Fibroblast of skin of scalp (primary cell): ENCODE measurements at places on chromosomes 3 and 15.

GRCh38 chr3:46318207-46318927 lies 35.5 kb upstream of the CCR2 start:
- no peak for DNase-seq

DNA sequence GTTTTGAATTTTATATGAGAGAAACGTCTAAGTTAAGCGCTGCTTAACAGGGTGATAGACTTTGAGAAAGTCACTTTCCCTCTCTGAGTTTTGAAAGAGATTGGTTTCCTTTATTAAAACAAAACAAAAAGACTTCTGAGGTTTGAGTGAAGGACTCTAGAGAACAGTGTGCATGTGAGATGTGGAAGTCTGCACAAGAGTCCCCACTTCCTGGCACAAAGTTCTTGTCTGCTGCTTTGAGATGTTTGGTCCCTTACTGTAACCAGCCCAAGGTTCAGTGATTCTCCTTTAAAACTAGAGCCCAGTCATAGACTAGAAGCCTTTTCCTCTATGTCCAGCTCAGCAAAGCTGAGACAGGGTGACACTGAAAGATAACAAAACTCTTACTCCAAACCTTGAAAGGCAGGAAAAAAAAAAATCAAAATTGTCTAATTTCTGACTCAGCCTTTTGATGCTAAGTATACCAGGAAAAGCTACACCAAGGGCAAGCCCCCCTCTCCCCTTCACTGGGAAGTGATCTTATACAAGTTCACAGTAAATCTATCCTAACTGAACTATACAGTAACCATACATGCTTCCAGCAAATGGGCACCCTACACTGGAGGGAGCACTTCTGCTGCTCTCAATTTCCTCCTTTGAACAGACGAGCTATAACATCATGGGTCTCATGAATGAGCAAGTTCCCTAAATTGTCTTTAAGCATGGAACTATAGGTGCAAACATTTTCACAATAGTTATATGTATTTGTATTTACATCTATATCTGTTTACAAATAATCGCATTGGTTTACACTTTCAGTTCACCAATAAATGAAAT lies 2.3 kb downstream of the POPDC2 start:
- no peak for DNase-seq

GRCh38 chr3:7659079-7659478 lies 798.2 kb downstream of the GRM7 start:
- DNase-seq: no peak

DNA sequence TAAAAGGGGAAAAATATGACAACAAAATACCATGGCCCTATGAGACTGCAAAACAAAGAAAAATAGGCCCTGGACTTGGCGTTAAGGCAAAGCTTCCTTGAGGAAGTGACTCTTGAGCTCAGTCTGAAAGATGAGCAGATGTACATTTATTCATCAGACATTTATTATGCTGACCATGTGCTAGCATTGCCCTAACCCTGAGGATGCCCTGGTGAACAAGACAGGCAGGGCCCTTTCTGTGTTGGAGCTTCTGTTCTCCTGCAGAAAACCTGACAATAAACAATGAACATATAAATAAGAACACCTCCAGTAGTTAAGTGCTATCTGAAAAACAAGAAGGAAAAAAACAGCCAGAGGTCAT lies 12.4 kb downstream of the TF start:
- DNase-seq: no peak

DNA sequence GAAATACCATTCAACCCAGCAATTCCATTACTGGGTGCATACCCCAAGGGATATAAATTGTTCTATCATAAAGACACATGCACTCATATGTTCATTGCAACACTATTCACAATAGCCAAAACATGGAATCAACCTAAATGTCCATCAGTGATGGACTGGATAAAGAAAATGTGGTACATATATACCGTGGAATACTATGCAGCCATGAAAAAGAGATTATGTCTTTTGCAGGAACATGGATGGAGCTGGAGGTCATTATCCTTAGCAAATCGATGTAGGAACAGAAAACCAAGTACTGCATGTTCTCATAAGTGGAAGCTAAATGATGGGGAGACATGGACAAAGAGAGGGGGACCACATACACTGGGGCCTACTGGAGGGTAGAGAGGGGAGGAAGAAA lies 5.5 kb upstream of the MYRIP start:
- no peak for DNase-seq

DNA sequence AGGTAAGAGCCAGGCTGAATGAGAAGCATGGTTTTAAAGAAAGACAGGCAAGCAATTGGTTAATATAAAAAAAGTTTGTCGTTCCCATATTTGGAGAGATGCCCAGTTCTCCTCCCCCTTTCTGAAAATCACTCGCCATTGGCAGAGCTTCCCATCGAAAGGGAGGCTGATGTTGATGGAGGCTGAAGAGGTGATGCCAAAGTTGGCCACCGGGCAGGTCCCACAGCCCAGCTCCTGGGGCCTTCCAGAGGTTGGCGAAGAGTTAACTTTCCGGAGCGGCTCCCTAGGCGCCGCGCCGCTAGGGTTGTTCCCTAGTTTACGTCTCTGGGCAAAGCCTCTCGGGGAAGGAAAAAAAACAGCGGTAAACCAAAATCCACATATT lies 793 bp downstream of the PCOLCE2 start:
- peak; percentile 43 for DNase-seq

DNA sequence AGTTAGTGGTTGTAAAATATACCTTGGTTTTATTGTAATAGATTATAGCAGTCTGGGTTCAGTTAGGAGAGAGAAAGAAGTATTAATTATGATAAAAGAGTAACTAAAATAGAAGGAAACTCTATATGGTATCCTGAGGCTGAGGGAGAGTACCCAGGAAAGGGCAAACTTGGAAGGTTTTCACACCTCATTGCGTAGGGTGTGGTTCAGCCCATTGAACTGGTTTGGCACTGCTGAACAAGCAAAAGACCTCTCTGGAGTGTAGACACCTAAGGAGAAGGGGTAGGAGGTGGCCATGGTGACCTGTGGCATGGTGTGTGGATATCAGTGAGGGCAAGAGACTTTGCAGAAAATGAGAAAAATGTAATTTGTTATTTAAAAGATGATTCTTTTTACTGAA lies 63.5 kb downstream of the STT3B start:
- no peak for DNase-seq

DNA sequence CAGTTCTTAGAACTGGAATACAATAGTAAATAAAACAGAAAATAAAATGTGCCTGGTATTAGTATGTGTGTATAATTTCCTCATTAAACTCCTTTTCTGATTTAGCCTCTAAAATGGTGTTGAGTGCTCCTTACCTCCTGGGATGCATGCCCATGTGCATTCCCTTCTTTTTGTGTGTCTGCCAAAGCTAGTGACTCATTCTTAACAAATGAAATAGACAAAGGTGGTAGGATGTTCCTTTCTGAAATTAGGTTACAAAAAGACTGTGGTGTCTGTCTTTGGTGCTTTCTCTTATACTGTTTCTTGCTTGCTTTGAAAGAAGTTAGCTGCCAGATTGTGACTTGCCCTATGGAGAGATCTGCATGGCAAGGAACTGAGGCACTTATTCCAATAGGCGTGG lies 623.7 kb downstream of the GRM7 start:
- no peak for DNase-seq

DNA sequence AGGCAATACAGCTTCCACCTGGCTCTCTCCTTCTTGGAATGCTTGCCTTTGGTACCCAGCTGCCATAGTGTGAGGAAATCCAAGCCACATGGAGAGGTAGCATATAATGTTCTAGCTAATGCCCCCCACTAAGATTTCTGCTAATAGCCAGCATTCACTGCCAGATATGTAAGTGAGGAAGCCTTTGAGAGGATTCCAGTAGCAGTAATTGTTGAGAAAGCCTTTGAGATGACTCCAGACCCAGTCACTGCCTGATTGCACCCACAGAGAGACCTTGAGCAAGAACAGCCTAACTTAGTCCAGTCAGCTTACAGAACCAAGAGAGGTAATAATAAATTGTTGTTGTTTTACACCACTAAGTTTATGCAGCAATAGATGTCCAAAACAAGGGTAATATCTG lies 63.1 kb downstream of the STRIT1 start:
- DNase-seq: peak; percentile 45

GRCh38 chr15:52178765-52179164 lies 12.4 kb downstream of the GNB5 start:
- DNase-seq: no peak

DNA sequence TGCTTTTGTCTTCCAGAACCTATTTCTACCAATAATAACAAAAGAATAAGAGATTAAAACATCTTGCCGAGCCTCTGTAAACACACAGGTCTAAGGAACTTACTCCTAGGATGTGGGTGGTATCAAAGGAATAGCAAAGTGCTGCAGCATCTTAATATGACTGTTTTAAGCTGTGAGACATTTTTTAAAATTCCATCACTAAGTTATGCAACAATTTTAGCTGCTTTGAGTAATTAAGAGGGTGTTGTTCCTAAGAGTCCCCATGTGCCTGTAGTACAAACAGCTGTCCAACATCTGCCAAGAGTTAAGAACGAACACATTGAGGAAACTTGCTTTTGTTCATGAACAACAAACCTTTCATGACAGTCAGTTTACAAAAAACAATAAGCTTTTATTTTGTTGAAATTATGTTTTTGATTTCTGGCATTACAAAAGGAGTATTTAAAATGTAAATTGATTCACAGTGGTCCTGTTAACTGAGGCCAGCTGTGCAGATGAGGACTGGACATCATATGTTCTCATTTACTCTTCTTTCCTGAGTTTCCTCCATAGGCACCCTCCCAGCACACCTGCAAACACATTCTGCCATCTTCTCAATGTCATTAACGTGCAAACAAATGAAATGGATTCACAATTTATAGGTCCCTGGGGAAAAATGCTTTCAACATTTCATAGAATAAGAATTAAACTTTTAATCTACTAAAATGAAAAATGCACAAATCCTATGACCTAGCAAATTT lies 337.3 kb upstream of the ARHGEF26 start:
- no peak for DNase-seq

DNA sequence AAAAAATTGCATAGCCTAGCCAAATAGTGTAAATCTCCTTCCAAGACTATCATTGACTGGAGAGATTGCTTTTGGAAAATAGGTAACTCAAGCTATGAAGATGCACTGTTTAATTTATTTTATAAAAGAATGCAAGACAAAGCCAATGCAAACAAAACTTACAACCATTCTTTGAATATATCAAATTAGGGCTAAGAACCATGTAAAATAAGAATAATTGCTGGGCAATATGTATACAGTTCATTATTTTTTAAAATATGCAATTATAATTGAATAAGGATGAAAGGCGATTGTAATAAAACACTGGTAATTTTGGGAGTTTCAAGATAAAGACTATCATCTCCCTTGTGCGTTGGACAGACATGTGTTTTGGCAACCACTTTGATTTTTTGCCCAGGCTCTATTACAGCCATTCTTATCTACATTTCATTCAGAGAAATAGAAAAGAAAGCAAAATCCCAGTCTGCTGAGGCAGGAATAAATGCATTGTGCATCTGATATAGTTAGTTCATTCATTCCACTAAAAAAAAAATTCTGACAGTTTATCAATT lies 242.3 kb upstream of the ROBO1 start:
- DNase-seq: no peak

DNA sequence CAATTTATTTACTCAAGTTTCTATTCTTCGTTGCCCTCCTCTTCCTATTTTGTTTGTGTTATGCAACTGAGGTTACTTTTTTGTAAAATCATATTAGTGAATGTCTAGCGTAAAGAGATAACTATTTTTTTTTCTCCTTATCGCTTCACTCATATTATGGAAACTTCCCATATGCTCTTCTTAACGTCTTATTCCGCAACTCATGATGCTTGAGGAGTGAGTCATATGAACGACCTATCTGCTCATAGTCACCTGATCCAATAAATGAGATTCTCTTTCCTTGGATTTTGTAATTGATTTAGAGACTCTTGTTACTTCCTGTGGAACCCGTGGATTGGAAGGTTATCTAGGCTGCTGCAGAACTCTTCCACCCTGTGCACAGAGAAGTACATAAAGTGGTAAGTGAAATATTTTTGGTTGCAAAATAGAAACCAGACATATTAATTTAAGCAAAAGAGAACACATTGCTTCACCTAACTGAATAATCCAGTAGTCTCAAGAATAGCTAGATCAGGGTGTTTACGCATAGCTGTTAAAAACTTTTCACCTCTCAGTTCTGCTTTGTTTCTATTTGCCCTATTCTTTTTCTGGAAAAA lies 719.3 kb upstream of the SGO1 start:
- no peak for DNase-seq

GRCh38 chr3:188385295-188385694 lies 231.3 kb downstream of the LPP start:
- no peak for DNase-seq

- DNase-seq: peak; percentile 92
Measured at GRCh38 chr3:194503081-194503531, 16.3 kb upstream of the ATP13A3 start.
